Hematopoietic multipotent progenitor cell treated with erythropoietin and hydrocortisone succinate and interleukin-3 and kit ligand, for 8 days (in vitro differentiated cells): ENCODE measurements at places on chromosomes 6 and 20.
A peak's percentile ranks its signal among the peaks of the same experiment; 100 is the strongest.

DNA sequence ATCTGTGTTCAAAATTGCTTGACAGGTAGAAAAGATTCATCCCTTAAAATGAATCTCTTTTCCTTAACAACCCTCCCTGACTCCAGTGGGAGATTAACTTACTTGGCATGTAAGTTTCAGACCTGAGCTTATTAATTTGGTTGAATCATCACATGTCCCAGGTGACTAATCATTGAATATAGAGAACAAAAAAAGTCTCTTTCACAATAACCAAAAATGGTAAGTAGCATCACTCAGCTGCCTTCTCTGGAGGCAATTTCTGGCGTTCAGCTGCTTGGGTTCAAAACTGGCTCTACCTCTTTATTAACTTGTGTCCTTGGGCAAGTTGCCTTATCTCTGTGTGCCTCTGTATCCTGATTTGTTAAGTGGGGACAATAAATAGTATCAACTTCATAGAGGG is 2.9 kb downstream of the C6orf141 start:
- no peak for DNase-seq

GRCh38 chr6:118758946-118759345 is 107.6 kb upstream of the CEP85L start:
- DNase-seq: no peak

DNA sequence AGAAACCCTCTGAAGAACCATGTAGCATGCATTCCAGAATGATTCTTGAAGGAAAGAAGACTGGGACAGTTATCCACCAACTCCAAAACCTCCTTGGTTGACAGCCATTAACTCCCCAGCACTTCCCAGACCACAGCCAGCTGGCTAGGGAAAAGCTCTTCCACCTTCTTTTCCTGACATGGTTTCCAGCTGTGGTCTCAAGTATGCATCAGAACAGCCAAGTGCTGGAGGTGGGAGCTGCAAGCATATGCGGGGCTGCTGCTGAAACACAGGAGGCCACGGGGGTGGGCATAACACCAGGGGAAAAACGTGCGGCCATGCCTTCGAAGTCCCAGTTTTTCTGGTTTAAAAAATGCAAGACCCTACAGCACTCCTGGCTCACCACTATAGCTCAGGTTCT is 108.0 kb upstream of the FAM184A start:
- no peak for DNase-seq

DNA sequence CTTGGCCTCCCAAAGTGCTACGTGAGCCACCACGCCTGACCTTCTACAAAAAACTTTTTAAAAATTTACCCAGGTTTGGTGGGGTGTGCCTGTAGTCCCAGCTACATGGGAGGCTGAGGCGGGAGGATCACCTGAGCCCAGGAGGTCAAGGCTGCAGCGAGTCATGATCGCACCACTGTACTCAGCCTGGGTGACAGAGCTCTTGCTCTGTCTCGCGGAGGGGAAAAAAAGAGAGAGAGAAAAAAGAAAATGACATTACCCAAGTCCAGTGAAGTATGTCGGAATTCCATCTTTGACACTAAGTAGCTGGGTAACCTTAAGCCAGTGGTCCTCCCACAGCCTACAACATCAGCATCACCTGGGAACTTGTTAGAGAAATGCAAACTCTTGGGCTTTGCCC is 18.8 kb upstream of the MAP1LC3A start:
- DNase-seq: no peak

DNA sequence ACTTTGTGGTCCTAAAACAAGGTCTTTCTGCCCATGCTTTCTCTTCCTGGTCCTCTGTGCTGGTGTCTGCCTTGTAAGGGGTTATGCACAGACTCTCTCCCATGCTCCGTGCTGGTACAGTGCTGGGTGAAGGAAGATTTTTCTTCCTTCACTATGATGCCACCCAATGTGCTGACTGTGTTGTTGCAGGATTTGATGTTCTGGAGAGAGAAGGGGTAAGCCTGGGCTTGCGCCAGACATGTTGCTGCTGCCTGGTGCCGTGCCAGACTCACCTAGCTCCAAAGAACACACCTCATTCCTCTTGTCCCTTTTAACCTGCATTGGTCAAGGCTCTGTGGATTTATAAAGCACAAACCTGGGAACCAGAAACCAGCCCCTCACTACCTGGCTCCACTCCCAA is 28.4 kb upstream of the ARMH2 start:
- DNase-seq: no peak

DNA sequence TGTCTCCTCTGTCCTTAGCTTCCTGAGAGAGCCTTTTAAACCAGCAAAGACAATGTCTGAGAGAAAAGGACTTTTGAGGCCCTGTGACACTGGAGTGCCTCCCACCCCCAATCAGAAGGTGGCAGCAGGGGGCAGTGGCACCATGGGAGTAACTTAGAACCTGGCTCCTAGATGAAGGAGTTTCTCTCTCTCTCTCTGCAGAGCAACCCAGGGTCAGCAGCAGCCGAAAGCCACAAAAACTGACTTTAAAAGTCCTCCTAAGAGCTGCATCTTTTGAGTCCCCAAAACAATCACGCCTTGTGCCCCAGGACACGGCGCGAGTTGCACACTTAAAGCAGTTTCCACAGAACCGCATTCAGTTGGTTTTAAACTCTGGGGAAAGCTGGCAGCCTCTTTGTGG is 5.3 kb upstream of the TCP11 start:
- DNase-seq: peak; percentile 45

- no peak for DNase-seq
Observed at GRCh38 chr20:44762466-44763140, 16.9 kb downstream of the KCNK15 start.

- no peak for DNase-seq
Observed at GRCh38 chr20:17637985-17638640, 43.9 kb downstream of the RRBP1 start.

- no peak for DNase-seq
Observed at GRCh38 chr6:39961178-39961577, 26.9 kb upstream of the MOCS1 start.

DNA sequence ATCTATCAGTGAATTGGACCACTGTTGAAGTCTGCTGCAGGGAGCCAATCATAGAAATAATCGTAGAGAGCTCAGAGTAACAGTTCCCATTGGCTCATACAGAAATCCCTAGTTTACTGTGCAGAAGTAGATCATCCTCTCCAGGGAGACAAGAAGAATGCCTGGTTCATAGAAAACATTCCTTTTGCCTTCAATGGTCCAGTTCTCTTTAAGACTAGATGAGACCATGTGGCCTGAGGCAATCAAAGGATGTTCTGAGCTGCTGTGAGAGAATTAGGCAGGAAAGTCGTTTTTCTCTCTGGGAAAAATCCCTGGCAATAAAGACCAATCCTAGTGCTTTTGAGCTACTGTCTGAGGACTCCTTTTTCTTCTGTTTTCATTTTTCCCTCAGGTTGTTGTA is 208.4 kb downstream of the CENPW start:
- no peak for DNase-seq

- no peak for DNase-seq
Observed at GRCh38 chr6:146847426-146847825, 248.7 kb downstream of the ADGB start.

DNA sequence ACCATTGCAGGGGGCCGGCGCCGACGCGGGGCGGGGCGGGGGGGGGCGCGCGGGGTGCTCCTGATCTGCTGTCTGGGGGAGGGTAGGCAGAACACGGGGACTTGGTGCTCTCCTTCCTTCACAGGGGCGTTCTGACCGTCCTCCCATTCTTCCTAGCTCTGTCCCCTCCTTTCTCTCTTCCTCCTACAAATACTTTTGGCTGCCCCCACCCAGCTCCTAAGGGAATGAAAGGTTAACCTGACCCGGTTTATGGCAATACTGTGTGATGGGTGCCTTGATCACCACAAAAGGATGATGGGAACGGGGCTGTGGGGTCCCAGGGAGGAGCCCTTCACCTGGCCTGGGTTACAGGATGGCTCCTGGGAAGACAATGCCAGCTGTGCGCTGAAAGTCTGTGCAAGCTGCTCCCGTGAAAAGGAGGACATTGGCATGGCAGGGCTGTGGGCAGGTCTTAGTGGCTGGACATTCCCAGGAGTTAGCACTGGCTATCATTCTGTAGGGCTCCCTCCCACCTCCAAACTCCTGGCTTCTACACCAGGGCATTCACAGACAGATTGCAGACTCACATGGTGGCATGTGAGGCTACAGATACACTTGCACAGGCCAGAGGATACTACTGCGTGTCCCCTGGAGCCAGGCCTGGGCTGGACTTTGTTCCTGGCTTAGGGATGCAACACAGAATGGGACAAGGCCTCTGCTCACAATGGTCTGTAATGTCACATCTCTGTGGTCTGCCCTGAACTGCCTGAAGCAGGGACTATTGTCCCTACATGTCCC is 1.9 kb upstream of the TPD52L2 start:
- DNase-seq: no peak

- DNase-seq: no peak
Observed at GRCh38 chr6:46265373-46265772, 94.6 kb upstream of the ENPP5 start.

DNA sequence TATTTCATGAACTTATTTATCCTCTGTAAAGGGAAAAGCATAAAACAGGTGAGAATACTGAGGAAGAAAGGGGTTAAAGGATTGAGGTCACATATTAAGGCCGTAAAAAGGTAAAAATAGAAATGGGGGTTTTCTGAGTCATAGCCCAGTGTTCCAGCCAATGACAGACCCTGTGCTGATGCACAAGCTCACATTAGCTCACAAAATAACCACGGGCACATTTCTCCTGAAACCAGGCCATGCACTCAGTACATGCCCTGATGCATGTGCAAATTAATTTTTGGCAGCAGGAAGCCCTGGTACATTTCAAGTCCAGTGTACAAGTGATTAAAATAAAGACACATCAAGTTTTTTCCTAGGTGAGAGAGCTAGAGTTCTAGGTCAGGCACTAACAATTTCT is 194.4 kb downstream of the TMEM200A start:
- no peak for DNase-seq

DNA sequence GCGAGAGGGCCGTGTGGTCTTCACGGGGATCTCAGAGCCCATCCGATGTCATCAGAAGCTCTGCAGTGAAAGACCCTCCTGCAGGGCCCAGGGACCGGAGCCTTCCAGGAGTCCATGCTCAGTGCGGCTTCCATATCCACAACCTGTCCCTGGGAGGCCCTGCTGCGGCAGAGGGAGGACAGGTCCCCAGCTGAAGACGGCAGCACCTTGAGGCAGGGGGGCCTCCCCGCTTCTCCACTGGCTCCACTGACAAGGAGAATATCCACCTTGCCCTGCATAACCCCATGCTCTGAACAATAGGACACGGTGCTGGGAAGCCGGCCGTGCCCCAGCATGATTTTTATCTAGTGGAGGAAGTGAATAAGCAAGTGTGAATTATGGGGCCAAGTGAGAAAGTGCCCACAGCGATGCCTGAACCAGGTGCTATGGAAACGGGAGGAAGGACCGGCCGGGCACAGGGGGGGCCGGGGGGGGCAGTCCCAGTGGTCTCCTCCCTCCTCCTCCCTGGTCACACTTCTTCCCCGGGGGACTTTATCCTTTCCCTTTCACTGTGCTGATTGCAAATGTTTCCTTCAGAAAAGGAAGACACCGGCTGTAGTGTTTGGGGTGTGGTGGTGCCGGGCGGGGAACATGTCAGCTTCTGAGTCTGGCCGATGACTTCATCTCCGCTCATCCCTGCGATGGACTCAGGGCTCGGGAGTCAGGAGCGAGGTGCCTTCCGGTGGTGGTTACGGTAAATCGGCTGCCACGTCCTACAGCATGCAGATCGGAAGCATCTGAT is 225.1 kb downstream of the ERMARD start:
- no peak for DNase-seq

DNA sequence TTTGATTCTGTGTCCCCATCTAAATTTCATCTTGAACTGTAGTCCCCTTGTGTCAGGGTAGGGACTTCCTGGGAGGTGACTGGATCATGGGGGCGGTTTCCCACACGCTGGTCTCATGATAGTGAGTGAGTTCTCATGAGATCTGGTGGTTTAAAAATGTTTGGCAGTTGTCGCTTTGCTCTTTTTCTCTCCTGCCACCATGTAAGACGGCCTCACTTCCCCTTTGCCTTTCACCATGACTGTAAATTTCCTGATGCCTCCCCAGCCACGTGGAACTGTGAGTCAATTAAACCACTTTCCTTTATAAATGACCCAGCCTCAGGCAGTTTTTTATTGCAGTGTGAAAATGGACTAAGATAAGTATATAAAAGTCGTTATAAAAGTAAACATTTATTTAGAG is 80.5 kb upstream of the SGK1 start:
- DNase-seq: peak; percentile 9

DNA sequence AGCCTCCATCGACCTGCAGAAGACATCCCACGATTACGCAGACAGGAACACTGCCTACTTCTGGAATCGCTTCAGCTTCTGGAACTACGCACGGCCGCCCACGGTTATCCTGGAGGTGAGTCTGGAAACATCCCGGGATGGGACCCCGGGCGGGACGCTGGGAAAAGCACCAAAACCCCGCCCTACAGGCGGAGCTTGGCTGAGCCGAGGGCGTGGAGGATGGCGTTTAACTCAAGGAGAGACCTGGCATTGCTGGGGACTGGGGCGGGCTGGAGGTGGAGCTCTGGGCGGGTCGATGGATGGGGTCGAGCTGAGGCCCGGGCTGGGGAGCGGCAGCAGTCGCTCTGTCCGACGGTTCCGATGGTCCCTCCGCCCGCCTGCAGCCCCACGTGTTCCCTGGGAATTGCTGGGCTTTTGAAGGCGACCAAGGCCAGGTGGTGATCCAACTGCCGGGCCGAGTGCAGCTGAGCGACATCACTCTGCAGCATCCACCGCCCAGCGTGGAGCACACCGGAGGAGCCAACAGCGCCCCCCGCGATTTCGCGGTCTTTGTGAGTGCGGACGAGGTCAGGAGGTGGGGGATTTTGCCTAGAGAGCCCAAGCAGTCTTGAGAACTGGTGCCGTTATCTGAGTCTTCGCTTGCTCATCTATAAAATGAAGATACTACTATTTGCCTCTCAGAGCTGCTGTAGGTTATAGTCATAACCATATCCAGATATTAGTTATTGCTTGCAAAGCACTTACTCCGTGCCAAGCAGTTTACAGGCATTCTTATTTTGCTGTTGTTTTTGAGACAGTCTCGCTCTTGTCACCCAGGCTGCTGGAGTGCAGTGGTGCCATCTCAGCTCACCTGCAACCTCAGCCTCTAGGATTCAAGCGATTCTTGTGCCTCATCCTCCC is 3.8 kb downstream of the SPAG4 start:
- DNase-seq: peak; percentile 80

- DNase-seq: peak; percentile 31
Observed at GRCh38 chr6:148509800-148510581, 167.4 kb downstream of the SASH1 start.

DNA sequence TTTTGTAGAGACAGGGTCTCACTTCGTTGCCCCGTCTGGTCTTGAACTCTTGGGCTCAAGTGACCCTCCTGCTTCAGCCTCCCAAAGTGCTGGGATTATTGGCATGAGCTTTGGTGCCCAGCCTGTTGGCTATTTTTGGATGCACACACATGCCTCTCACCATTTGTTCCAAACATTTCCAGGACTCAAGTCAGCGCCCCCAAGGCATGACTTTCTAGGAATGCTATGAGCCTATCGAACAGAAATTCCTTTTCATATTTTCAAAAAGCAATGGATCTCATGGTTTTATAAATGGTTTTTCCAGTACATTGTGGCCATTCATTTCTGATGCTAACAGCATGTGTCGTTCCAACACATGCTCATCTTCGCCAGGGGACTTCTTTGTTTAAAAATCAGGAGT is 119.3 kb upstream of the NAA20 start:
- DNase-seq: no peak
